Left lung (tissue), 14 donors: ENCODE measurements at places on chromosomes 7 and 10. TPM values are rescaled to one million over a fixed set of nuclear protein-coding genes. Genes with fewer than 3 reads are reported as not detected.

Gene TMEM196
- not detected for total RNA-seq

- peak; percentile 65 for DNase-seq
Measured at GRCh38 chr7:155669717-155670505, 25.4 kb downstream of the RBM33 start.

DNA sequence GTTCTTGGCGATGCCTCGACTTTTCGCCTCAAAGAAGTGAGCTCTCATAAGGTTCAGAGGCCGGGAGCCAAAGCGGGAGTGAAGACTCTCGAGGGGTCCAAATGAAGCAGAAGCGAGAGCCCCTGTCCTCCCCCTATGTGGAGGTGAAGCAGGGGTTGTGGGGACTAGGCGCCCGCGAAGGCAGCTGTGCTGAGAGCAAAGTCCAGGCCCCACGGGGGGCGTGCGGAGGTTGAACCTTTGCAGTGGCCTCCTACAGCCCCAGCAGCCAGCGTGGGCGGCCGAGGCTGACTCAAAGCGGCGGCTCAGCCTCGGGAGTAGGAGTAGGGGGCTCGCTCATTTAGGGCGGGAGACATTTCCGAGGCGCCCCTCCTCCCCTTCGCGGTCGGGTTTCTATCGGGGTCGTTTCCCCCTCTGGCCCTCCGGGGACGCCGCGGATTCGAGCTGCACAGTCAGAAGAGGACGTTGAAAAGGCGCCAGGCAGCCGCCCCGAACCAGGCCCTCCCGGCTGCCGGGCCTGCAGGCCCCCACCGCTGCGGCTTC, 553 bp upstream of the ADD3 start:
- peak; percentile 63 for DNase-seq

DNA sequence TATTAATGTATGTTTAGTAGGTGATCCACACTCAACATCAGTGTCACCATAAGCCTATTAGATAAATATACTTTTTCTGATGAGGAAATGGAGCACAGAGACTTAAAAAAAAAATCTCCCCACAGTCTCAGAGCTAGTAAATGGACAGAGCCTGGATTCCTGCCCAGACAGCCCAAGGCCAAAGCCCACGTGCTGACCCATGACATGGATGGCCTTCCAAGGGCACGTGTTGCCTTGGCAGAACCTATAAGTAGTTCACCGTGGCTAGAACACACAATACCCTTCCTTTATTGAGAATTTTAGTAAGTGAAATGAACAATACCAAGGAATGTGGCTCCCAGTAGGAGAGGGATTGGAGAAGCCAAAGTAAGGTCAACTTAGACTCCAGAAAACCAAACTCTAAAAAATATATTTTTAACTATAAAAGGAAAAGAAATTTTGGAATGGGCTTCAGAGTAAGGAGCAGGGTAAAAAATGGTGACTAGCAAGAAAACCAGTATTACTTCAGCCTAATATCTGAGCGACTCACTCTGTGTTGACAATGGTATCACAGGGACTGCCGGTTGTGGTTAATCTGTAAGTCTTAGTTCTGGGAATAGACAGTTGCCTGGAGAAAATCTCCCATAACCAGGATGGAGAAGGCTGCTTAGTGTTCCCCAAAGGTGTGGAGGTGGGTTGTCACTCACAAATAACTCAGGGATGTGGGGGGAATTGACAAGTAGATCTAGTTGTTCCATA, 223.0 kb downstream of the SORCS1 start:
- DNase-seq = no peak

DNA sequence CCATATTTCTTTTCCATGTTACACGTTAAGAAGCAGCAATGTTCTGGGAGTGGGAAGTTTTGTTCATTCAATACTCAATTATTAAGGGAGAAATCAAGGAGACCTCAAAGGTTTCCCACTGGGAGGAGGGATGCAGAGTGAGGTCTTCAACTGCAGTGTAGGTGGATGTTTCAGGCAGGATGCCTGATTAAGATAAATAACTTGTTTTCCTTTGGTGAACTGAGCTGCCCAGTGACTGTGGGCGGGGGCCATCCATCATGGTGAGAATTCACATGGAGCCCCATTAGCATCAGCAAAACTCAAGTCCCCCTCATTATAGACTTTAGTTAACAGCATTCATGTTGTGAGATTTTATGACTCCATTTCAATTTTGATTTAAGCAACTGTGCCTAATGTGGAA, 121.1 kb downstream of the PLPP4 start:
- no peak for DNase-seq

DNA sequence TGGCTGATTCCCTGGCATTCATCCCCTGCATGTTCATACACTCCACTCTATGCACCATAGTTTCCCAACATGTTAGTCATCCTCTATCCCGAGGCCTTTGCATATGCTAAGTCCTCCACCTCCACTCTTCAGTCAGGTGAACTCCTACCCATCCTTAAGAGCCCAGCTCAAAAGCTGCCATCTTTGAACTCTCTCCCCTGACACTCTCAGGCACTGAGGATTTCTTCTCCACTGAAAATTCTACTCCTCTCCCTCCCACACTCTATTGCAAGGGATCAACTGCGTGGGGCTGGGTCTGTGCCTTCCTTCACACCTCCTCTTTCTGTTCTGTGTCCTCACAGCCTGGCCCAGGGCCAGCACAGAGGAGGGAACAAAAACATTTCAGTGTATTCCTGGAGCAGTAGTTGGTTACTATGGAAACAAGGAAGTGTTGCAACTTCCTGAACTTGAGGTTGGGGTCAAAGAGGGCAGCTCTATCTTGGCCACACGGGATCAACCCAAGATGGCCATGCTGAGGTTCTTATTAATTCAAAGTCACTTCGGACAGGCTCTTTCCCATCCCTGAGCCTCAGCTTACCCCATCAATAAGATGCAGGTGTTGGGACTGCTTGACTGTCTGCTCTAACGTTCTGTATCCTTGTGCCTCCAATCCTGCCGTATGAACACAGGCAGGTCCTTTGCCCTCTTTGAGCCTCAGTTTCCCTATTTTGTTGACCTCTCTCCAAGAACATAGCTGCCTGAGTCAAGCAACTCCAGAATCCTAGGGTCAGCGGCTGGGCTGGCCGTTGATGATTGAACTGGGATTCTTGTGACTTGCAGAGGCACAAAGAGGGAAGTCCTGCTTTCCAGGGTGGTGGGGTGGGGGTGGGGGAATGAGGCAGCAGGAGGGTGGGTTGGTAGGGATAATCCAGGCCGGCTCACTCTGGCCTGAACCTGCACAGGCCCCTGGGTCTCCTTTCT, 15.5 kb downstream of the ZMIZ1 start:
- peak; percentile 92 for DNase-seq

- no peak for DNase-seq
Measured at GRCh38 chr10:29634764-29635625, at the start of gene SVIL. TSS of gene SVIL (minus strand) at chr10:29634971. CDS start at chr10:29555058, 79,913 bp downstream.

- no peak for DNase-seq
Measured at GRCh38 chr7:96832092-96832662, 122.5 kb upstream of the SEM1 start.
